Left lung (tissue), 14 donors: ENCODE measurements at places on chromosomes 16 and 17. TPM values are rescaled to one million over a fixed set of nuclear protein-coding genes. Genes with fewer than 3 reads are reported as not detected.

The EXOC3L1 gene
- total RNA-seq: 16.9 TPM

The TP53TG3 gene
- total RNA-seq: not detected

DNA sequence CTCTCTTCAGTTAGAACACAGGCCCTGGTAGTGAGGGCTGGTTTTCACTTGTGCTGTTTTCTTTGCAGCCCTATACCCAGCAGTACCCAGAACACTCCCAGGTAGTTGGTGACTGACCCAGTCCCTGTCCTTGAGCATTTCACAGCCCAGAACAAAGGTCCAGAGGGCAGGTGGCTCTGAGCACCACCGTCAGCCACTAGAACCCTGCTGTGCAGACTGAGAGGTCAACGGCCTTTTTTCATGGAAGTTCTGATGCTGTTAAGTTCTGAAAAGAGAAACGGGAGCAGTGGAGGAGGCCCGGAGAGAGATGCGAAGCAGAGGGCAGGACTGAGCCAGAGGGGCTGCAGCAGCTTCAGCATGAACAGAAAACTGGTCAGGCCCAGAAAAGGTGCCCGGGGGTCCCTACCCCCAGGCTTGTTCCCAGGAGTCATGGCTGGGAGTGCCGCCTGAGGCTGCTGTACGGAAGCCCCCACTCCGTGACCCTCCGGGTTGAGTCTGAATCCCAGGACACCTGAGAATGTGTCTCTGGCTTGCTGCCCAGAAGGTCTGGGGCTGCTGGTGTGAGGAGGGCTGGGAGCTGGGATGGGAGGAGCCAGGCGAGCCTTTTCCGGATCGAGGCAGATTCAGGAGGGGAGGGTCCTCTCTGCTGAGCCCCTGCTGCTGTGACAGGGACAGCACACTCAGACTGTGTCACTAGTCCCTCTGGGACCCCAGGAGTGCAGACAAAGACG, 8.7 kb downstream of the ZNF276 start:
- H3K4me3 ChIP-seq: no peak overlapping the region
- H3K4me1 ChIP-seq: no peaks in the 10 kb centered on the region
- H3K27ac ChIP-seq: no peak overlapping the region
- no peak for DNase-seq
- no peaks in the 10 kb centered on the region for H3K27me3 ChIP-seq

- DNase-seq: no peak
- H3K36me3 ChIP-seq: no peaks in the 10 kb centered on the region
- no peaks in the 10 kb centered on the region for H3K27me3 ChIP-seq
- peaks cover 78% of the 10 kb centered on the region for H3K4me1 ChIP-seq
Measured at GRCh38 chr17:78771758-78772382, 10.2 kb downstream of the CYTH1 start.

The MT1G gene
- 22.1 TPM for total RNA-seq

The CACNG4 gene
- 1.5 TPM for total RNA-seq

DNA sequence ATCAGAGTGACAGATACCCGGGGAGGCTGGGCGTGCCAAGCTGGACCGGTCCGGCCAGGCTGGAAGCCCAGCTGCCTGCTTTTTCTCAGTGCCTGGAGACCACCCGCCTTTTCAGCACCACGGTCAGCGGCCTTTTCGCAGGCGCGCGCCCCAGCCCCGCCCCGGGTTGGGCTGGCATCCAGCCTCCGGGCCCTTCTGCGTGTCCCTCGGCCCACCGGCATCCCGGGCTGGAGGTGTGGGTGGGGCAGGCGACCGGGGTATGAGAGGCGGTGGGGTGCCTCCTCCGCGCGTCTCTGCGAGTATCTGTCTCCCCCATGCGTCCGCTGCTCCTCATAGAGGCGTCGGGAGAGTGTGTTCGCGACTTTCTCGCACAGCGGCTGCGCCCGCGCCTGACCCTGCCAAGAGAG, 102.5 kb downstream of the MRM1 start:
- H3K27ac ChIP-seq: no peak overlapping the region
- no peaks in the 10 kb centered on the region for H3K4me1 ChIP-seq
- peak; percentile 67 for DNase-seq

The TP53TG3F gene
- total RNA-seq: not detected

GRCh38 chr16:4689864-4690704, 3.3 kb upstream of the NUDT16L1 start:
- no peak overlapping the region for H3K4me3 ChIP-seq
- H3K27ac ChIP-seq: no peak overlapping the region
- peaks cover 56% of the 10 kb centered on the region for H3K36me3 ChIP-seq
- no peaks in the 10 kb centered on the region for H3K27me3 ChIP-seq

DNA sequence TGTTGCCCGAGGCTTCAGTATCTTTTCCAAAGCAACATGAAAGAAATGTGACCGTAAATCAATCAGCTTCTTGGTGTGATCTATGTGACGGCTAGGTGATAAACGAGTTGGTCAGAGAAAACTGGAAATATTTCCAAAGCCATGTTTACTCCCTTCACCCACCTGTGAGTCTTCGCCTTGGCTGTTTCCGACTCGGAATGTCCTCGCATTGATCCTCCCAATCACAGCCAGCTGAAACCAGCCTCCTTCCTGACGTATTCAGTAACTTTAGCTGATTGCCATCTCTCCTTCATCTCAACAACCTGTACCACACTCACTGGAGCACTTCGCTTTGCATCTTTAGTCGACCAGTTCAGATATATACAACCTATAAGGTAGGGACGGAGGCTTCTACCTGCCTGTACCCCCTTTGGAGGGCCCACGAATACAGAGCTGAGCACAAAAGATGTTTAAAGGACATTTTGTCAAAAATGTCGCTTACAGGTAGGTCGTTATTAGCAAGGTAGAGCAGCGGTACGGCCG, 705 bp downstream of the KRABD2 start:
- H3K27me3 ChIP-seq: no peaks in the 10 kb centered on the region
- DNase-seq: no peak

GRCh38 chr17:46922487-46922803, 515 bp upstream of the GOSR2 start:
- H3K4me3 ChIP-seq: peak overlapping the region; percentile 99
- H3K27ac ChIP-seq: peak overlapping the region; percentile 97
- no peak for DNase-seq
- H3K27me3 ChIP-seq: no peaks in the 10 kb centered on the region
- no peaks in the 10 kb centered on the region for H3K36me3 ChIP-seq

- DNase-seq: no peak
- peaks cover 9% of the 10 kb centered on the region for H3K4me1 ChIP-seq
- H3K4me3 ChIP-seq: no peak overlapping the region
- no peak overlapping the region for H3K27ac ChIP-seq
- H3K36me3 ChIP-seq: no peaks in the 10 kb centered on the region
Measured at GRCh38 chr17:40707745-40708144, 4.2 kb upstream of the KRT24 start.

The CLEC18B gene
- total RNA-seq: not detected

- H3K27me3 ChIP-seq: no peaks in the 10 kb centered on the region
- peak overlapping the region; percentile 70 for H3K27ac ChIP-seq
- H3K36me3 ChIP-seq: peaks cover 7% of the 10 kb centered on the region
- H3K4me1 ChIP-seq: peaks cover 23% of the 10 kb centered on the region
- no peak for DNase-seq
- H3K4me3 ChIP-seq: peak overlapping the region; percentile 81
Measured at GRCh38 chr17:42798011-42798382, 507 bp downstream of the COA3 start.
